Tibial artery (tissue), 4 donors: ENCODE measurements at places on chromosomes 5 and 9.

DNA sequence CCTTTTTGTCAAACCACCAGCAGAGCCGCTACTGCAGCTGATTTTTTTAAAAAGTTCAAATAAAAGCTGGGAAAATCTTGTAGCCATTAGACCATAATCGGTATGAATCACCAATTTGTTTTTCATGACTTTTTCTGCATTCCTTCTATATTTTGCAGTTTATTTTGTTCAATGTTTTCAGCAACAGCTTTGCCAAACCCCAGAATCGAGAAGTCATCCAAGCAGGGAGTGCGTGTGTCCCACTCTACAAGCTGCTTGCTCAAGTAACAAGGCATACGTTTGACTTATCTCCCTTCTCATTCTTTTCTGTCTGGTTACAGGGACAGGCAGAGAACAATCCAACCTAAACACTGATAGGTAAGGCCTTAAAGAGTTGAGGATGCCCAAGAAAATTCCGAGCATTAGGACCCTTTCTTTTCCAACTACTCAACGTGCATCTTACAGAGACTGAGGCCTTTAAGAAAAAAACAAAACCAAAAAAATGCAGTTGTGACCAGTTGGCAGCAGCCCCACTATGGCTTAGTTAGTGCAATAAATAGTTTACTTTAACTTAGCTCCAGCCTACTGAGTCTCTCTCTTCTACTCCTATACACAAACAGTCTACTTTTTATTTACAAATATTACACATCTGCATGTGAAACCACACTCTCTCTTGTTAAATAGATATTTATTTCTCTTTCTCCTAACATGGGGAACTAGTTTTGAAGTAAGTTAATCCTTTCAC, 134.7 kb upstream of the SLIT3 start:
- H3K27me3 ChIP-seq, result no peaks in the 10 kb centered on the region
- DNase-seq, result peak; percentile 35
- no peak overlapping the region for H3K4me3 ChIP-seq
- H3K4me1 ChIP-seq, result peaks cover 14% of the 10 kb centered on the region
- peak overlapping the region; percentile 47 for H3K27ac ChIP-seq
- H3K36me3 ChIP-seq, result no peaks in the 10 kb centered on the region

DNA sequence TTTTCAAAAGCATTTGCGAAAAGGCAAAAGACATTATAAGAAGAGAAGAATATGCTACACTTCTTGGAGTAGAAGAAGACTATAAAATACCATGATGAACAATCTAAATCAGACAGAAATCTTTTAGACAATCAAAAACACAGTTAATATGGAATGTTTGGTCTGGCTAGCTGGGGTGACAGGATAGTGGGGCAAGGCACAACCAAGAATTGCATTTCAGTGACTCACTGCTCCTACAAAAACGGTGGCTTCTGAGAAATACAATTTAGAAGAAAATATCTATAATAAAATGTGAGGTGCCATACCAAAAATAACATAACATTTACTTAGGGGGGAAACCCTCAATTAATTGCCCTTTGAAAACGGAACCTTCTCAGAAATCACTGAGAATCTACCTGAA, 363.4 kb downstream of the NPR3 start:
- DNase-seq, result no peak
- no peaks in the 10 kb centered on the region for H3K27me3 ChIP-seq
- no peak overlapping the region for H3K27ac ChIP-seq
- H3K4me1 ChIP-seq, result no peaks in the 10 kb centered on the region

- DNase-seq, result no peak
- H3K27me3 ChIP-seq, result no peaks in the 10 kb centered on the region
- H3K36me3 ChIP-seq, result no peaks in the 10 kb centered on the region
Measured at GRCh38 chr5:87898574-87898973, 370.1 kb downstream of the TMEM161B start.

GRCh38 chr9:102185371-102185770, 446.9 kb upstream of the GRIN3A start:
- no peak for DNase-seq
- H3K4me1 ChIP-seq, result no peaks in the 10 kb centered on the region
- H3K4me3 ChIP-seq, result no peak overlapping the region
- no peak overlapping the region for H3K27ac ChIP-seq
- no peaks in the 10 kb centered on the region for H3K27me3 ChIP-seq

GRCh38 chr5:142141463-142141862, 32.9 kb downstream of the NDFIP1 start:
- no peak overlapping the region for H3K4me3 ChIP-seq
- DNase-seq, result no peak
- H3K27me3 ChIP-seq, result no peaks in the 10 kb centered on the region
- H3K27ac ChIP-seq, result no peak overlapping the region
- peaks cover 57% of the 10 kb centered on the region for H3K36me3 ChIP-seq

- no peaks in the 10 kb centered on the region for H3K36me3 ChIP-seq
- H3K4me1 ChIP-seq, result no peaks in the 10 kb centered on the region
- H3K4me3 ChIP-seq, result no peak overlapping the region
- H3K27me3 ChIP-seq, result no peaks in the 10 kb centered on the region
Measured at GRCh38 chr5:57538341-57538955, 55.8 kb upstream of the ACTBL2 start.

DNA sequence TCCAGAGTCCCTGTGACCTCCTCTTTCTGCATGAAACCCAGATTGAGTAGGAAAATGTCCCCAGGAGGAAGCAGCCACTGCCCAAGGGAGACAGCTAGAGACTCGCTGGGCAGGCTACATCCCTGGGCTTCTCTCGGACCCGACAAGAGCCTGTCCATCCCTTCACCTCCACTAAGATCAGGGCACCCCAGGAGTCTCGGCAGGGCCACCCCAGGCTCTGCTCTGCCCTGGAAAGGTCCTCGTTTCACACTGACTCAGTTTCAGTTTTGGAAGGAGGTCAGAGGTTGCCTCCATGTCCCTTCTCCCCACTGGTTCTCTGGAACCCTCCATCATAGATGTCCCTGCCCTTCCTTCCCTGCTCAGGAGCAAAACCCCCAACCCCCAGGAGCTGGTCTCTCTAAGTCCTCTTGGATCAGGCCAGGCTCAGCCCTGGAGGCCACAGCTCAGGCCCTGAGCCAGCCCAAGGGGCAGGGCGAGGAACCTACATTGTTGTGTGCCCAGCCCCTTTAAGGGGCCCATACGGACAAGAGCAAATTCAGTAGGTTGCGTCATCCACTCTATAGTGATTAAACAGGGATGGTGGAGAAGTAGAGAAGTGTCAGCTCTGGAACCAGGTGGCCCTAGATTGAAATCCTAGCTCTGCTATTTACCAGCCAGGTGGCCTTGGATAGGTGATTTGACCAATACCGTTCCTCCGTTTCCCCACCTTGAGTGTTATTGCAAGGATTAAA, 37.4 kb downstream of the C9orf50 start:
- no peak for DNase-seq
- H3K27ac ChIP-seq, result no peak overlapping the region
- H3K27me3 ChIP-seq, result no peaks in the 10 kb centered on the region
- H3K4me3 ChIP-seq, result no peak overlapping the region
- no peaks in the 10 kb centered on the region for H3K36me3 ChIP-seq

DNA sequence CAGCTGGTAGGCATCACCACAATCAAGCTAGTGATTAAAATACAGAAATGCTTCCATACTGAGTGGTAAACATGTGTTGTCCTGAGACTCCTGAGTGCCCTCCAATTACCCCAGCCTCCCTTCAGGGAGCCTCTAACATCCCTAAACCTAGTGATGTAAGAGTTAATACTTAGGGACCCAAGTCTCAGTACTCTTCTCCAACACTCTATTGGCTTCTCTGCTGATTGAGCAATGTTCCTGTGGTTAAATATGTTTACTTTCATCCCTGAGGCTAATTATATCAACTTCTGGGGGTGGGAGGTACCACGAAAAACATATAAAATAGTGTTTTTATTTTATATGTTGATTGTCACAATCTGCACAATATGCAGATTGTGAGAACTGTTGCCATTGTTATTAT, 5.0 kb downstream of the GRXCR2 start:
- no peak overlapping the region for H3K4me3 ChIP-seq
- no peak for DNase-seq
- H3K27me3 ChIP-seq, result no peaks in the 10 kb centered on the region
- no peak overlapping the region for H3K27ac ChIP-seq
- no peaks in the 10 kb centered on the region for H3K36me3 ChIP-seq
- no peaks in the 10 kb centered on the region for H3K4me1 ChIP-seq

DNA sequence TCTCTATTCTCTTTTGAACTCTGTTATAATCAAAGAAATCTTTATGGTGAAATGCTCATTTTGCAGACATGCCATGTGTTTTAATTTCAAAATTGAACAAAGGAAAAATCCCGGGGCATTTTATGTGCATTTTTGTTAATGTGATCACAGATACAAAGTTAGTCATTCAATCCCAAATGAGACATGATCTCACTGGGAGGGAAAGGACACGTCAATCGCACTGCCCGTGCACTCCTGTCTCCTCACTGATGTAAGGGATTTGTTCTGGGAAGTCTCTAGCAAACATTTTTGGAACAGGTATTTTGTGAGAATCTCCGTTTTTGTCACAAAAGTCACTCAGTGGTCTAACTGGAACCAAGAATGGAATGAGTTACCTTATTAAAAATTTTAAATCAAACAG, 97.9 kb upstream of the RANBP6 start:
- no peak for DNase-seq
- H3K4me3 ChIP-seq, result no peak overlapping the region
- no peaks in the 10 kb centered on the region for H3K27me3 ChIP-seq
- no peaks in the 10 kb centered on the region for H3K36me3 ChIP-seq
- H3K27ac ChIP-seq, result no peak overlapping the region

GRCh38 chr5:165138236-165138635, 1632.8 kb downstream of the MAT2B start:
- no peaks in the 10 kb centered on the region for H3K36me3 ChIP-seq
- no peak overlapping the region for H3K4me3 ChIP-seq
- H3K4me1 ChIP-seq, result no peaks in the 10 kb centered on the region
- no peaks in the 10 kb centered on the region for H3K27me3 ChIP-seq

- DNase-seq, result no peak
- H3K27ac ChIP-seq, result no peak overlapping the region
- H3K27me3 ChIP-seq, result no peaks in the 10 kb centered on the region
- no peak overlapping the region for H3K4me3 ChIP-seq
Measured at GRCh38 chr5:33608344-33609041, 167.7 kb downstream of the TARS1 start.

DNA sequence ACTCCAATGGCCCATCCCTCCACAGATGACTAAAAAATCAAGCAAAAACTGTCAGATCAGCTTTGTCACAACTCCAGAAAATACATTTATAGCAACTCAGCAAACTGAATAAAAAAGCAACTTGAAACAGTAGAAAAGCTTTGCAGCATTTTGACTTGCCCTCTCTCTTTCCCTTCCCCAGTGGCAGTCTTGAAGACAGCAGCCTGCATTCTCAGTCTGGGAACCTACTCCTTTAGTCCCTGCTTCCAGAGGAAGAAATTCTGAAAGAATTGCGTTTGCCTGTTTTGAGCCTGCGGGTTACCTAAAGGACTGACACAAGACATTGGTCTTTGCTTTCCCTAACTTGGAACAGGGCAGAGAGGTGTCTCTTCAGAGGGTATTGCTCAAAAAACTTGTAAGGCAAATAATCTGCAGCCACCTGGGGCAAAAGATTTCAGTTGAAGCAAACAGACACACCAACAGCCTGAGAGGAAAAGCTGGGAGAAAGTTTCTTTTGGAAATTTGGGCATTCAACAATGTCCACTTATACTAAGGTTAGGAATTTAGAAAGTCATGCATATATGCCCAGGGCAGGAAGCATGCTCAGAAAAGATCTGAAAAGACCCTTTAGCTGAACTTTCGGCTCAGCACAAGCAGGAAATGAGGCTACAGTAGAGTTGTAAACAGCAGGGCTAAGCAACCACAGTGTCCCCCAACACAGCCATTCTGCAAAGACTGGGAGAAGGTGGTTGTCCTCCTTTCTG, 15.2 kb upstream of the SLC35D2 start:
- no peak for DNase-seq
- no peak overlapping the region for H3K4me3 ChIP-seq
- no peak overlapping the region for H3K27ac ChIP-seq
- no peaks in the 10 kb centered on the region for H3K4me1 ChIP-seq
- H3K27me3 ChIP-seq, result no peaks in the 10 kb centered on the region

DNA sequence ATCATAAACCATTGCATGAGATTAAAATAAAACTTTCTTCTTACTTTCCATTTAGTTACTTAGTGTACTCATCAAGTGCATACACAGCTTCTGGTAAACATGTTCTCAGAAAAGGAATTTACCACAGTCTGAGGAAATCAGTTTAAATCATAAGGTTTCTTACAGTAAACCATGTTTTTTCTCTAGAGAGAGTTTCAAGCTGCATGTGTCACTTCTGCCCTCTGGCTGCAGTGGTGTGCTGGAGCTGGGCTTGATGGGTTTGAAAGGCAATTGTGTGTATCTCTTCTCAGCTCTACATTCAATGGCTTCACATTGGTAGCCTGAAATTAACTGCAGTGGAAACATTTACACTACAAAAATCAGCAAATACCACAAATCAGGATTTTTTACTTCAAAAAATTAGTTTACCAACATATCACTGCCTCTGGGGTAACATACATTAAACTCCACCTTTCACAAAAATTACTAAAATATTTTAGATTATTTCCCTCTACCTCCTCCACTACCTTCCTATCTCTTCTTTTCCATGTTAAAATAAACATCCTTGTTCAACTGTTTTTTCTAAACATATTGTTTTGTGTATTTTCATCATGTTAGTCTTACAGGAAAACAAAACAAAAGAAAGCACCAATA, 414.3 kb downstream of the ANXA1 start:
- DNase-seq, result no peak
- no peak overlapping the region for H3K4me3 ChIP-seq
- H3K4me1 ChIP-seq, result no peaks in the 10 kb centered on the region
- H3K36me3 ChIP-seq, result no peaks in the 10 kb centered on the region
- no peak overlapping the region for H3K27ac ChIP-seq
- H3K27me3 ChIP-seq, result no peaks in the 10 kb centered on the region

DNA sequence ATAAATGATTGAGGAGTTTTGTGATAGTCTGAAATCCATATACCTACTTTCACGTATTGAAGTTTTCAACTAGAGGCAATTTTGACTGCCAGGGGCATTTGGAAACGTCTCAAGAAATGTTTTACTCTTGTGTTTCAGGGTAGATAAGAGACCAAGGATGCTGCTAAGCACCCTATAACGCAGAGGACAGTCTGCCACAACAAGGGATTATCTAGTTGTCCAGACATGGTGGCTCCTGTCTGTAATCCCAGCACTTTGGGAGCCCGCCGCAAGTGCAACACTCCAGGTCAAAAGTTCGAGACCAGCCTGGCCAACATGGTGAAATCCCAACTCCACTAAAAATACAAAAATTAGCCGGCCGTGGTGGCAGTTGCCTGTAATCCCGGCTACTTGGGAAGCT, 133.7 kb upstream of the CCNG1 start:
- no peak overlapping the region for H3K4me3 ChIP-seq
- no peaks in the 10 kb centered on the region for H3K36me3 ChIP-seq
- no peaks in the 10 kb centered on the region for H3K4me1 ChIP-seq
- no peak overlapping the region for H3K27ac ChIP-seq
- DNase-seq, result no peak
